ENCODE measurements at places on chromosomes 7 and 10.

- DNase-seq: no peak
Measured at GRCh38 chr7:16315280-16315679, 106.1 kb downstream of the CRPPA start.

DNA sequence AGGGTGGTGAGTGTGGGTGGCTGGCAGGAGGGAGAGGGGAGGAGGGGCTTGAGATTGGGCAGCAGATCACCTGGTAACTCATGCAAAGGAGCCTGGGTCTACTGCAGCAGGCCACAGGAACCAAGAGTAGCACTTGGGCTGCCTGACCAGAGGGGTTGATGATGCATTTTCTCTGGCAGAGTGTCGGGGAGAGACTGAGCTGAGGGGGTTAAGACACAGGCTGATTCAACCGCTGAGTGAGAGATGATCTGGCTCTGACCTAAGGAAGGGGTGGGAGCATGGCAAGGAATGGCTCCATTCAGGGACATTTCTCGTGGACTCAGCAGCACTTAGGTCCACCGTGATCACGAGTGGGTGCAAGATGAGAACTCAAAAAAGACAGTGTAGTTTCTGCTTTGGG is 115.5 kb upstream of the STK17A start:
- no peak for DNase-seq

DNA sequence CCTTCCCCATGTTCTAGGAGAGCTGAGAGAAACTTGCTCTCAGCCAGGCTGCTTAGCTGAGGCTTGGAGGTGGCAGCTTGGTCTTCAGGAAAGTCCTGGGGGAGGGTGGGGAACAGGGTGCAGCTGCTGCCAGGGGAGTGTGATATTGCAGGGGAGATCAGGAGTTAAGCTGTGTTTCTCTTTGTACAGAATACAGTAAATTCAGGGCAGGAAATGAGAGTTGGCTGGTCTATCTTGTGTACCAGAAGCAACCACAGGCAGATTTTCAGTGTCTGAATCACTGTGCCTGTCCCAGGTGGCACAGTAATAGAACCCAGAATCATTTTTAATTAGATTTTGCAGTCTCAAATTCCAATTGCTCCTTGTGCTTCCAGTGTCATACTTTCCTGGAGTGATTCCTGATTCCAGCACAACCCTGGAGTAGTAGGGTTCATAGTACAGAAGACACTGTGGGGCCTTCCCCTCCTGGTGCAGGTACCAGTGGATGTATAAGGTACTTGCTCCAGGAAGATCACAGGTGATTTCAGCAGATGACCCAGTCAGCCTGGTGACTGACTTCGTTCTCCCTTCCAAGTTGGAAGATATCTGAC is 94.0 kb upstream of the TARP start:
- no peak for DNase-seq

DNA sequence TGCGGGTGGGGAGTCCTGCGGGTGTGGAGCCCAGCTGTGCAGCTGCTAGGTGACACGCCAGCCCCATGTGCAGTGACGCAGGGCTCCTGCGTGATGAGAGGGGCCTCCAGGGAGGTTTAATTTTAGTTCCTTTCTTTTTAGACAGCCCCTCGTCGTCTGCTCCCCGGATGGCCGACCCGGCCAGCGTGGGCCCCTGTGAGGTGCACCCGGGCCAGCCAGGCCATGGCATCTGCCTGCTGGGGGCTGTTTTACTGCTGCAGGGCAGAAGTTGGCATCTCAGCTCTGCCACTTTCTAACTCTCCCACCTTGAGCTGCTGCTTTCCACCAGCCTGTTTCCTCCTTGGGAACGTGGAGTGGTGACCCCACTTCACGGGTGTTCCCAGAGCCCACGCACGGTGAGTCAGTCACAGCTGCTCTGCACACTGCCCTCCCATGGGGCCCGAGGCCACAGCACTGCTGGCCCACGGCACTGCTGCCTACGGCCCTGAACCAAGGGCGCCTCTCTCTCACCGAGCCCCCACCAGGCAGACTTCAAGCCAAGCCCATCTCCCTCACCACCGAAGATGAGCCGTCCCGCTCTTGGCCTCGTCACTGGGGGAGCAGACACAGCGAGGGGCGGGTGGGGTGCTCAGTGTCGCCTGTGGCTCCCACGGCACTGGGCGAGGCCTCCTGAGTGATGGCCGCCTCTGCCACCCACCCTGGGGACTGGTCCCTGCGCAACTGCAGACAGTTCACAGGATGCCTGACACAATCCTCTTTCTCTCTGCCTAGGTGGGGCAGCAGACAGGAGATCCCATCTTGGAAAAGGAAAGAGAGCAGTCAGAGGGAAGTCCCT is 21.3 kb downstream of the CYP2W1 start:
- no peak for DNase-seq

DNA sequence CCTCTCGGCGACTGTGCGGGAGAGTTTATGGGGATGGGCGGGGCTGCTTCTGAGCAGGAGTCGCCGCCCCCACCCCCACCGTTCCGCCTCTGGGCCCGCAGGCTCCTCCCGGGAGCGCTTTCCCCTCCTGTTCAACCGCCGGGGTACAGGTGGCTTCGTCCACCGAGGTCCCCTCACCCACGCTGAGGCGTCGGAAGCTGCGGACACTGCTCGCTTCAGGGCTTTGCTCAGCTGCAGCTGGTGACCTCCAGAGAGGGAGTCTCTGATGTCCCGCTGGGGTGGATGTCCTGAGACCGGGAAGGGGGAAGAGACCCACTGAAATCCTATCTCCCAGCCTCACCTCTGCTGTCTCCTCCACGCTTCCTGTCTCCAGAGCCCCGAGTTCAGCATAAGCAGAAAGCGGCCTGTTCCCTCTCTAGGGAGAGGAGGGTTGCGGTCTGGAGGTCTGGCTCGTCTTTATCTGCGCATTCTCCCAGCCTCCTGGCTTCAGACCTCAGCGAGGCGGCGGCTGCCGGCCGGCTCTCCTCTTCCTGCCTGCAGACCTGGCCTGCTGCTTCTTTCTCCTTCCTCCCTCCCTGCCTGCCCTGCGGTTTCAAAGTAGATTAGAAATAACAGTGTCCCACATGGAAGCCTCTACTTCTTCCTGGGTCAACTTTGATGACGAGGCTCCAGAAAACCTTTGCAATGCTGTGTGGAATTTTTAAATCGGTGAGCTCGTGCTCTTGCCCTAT is 1.8 kb downstream of the CYP2E1 start:
- DNase-seq: no peak

- no peak for DNase-seq
Measured at GRCh38 chr10:125337510-125337909, 177.1 kb upstream of the CTBP2 start.

DNA sequence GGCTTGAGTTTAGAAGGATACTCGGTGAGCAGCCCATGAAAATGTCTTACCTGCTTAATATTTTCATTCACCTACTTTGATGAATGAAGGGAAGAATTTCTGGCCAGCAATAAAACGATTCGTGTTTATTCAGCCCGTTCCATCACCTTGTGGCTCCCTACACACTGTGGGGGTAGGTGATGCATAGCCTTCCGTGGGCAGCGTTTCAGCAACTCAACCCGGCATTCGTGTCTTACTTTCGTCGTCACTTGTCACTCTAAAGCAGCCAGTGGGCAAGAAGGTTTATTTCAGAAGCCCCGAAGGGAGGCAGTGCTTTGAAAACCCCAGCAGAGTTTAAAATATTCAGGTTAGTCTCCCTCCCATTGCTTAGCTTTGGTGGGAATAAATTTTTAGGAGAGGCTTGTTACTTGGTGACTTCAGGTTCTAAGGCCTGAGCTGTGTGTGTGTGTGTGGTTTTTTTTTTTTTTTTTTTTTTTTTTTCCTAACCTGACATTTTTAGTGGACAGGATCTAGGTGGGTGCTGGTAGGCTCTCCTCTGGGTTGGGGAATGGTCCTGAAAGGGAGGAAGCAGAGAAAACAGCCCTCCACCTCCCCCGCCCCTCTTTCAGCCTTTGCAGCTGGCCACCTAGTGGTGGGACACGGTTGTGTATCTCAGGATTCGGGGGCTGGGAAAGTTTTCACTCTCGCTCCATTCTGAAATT is 1.8 kb downstream of the GRK5 start:
- DNase-seq: peak; percentile 68
